ENCODE measurements at places on chromosomes 3 and 15.

DNA sequence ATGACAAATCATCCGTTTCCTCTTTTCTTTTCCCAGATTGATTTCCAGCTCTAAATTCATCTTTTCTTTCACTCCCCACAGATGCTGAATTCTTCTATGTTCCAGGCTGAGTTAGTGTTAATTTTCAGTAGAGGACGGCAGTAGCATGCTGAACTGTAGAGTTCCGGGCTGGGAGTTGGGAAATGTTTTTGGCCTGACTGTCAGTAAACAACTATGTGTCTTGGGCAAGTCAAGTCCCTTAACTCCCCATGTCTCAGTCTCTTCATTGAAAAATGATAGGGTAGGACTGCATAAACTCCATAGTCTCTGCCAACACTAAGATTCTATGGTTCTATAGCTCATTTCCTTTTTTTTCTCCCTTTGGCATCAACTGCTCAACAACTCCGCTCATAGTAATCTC is 333.9 kb downstream of the TIGIT start:
- DNase-seq: no peak
- no peaks in the 10 kb centered on the region for H3K27me3 ChIP-seq
- peaks cover 14% of the 10 kb centered on the region for H3K4me1 ChIP-seq
- no peaks in the 10 kb centered on the region for H3K36me3 ChIP-seq

GRCh38 chr3:150057227-150057626 is 86.5 kb upstream of the PFN2 start:
- peaks cover 9% of the 10 kb centered on the region for H3K4me1 ChIP-seq
- peaks cover 7% of the 10 kb centered on the region for H3K27me3 ChIP-seq
- DNase-seq: no peak
- no peak overlapping the region for H3K27ac ChIP-seq
- no peaks in the 10 kb centered on the region for H3K36me3 ChIP-seq

DNA sequence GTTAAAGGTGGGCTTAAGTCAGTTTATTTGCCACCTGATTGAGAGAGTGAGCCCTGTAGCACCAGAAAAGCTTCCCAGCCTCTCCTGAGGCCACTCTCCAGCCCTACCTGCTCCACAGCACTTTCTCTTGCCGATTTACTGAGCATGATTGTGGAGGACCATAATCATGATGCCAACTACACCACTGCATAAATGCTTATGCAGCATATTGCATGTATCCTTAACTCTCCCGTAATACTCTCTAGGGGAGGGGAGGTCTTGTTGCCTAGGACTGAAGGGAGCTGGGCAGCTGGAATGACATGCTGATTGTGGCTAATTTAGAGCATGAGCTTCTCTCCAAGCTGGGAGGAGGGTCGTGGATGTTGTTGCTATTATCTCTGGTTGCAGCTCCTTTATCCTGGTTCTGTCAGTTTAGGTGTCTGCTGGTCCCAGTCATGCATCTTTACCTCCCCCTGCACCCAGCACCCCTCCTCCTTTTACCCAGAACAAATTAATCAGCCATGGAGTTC is 54.3 kb downstream of the GPD1L start:
- DNase-seq: no peak
- no peaks in the 10 kb centered on the region for H3K36me3 ChIP-seq
- H3K4me3 ChIP-seq: no peak overlapping the region
- H3K27me3 ChIP-seq: no peaks in the 10 kb centered on the region
- peaks cover 5% of the 10 kb centered on the region for H3K4me1 ChIP-seq
- H3K27ac ChIP-seq: no peak overlapping the region

DNA sequence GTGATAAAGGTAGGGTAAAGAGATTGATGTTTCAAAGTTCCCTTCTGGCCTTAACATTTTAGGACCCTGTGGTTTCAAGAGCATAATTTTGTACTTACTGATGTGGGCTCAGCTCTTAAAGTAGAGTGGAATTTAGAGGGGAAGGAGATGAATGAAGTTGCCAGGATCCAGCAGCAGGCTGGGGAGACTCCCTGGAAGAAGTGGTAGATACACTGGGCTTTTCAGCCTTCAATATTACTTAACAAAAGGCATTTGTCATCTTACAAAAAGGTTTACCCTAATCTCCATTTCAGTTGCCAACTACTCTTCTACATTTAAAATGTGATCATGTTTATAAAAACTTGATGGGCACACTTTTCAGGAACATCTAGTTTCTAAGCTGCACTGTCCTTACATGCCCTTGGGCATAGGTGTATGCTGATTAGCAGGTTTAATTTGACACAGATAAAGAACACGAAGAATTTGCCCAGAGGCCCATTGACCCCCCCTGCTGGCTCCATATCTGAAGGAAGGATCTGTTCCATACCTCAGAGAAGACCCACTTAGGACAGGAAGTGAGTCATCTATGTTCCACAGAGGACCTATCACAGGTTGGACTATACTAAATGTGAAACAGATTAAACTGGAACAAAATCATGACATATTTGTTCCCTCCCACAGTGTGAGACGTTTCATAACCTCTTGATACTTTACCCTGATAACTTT is 93.0 kb upstream of the LPP start:
- H3K4me3 ChIP-seq: no peak overlapping the region
- no peaks in the 10 kb centered on the region for H3K36me3 ChIP-seq
- DNase-seq: no peak
- no peaks in the 10 kb centered on the region for H3K27me3 ChIP-seq
- H3K4me1 ChIP-seq: peaks cover 21% of the 10 kb centered on the region

DNA sequence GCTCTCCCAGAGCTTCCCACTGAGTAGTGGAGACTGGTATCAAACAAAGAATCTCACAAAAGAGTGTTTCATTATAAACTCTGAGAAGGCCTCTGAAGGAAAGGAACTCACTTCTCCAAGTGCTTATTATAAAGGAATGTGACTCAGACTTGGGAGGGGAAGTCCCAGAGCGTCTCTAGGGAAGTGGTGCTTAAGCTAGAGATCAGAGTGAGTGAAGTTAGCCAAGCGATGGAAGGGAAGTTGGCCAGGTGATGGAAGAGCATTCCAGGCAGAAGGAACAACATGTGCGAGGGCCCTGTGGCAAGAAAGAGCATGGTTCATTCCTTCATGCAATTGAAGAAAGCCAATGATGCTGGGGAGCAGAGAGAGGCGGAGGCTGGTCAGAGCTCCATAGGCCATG is 2.3 kb downstream of the XYLB start:
- H3K36me3 ChIP-seq: peaks cover 10% of the 10 kb centered on the region
- H3K4me3 ChIP-seq: no peak overlapping the region
- no peaks in the 10 kb centered on the region for H3K27me3 ChIP-seq
- no peak overlapping the region for H3K27ac ChIP-seq
- no peak for DNase-seq

DNA sequence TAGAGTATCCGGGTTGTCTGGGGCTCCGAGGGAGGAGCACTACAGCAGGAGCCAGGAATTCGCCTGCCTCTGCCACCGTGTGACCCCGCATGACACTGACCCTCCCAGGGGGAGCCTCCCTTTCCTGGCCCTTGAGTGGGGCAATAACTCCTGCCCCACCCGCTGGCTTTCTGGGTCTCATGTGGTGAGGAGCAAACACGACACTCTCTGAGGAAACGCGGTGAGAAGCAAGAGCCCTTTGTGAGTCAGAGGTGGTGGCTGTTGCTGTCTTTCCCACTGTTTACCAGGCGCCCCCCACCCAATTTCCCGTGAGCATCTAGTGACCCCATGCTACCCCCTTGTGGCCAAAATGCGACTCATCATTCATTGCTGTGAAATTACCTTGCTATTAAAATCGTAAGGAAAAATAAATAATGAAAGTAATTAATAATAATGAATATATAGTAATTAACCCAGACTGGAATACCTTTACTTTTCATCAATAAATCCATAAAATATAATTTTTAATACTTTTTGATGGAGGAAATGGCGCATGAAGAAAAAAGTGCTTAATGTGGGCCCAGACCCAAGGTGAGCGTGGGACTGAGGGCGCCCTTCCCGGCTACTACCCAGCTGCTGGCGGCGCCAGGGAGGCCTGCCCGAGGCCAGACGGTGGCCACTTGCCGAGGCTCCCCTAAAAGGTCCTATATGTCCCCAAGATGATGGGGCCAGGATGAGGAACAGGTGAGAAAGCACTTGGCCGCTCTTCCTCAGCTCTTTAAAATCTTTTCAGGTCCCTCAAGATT is 29.3 kb downstream of the CCNL1 start:
- no peak for DNase-seq
- peak overlapping the region; percentile 39 for H3K4me3 ChIP-seq
- H3K27me3 ChIP-seq: no peaks in the 10 kb centered on the region
- peak overlapping the region; percentile 85 for H3K27ac ChIP-seq

DNA sequence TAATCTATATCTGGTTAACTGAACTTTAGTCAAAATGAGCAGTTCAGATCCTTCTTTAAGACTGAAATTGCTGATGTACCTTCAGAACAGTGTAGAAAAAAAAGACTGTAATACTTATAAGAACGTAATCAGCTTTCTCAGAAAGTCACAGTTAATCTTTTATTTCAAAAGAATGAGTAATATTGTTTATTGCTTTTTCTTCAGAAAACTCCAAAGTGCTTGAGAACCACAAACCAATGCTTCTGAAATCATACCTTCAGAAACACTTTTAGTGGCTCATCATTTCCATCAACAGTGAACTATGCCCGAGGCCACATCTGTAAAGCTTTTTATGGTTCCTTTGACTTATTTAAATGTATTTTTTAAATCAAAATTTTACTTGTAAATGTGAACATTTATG is 33.3 kb upstream of the CLASP2 start:
- no peak for DNase-seq
- no peaks in the 10 kb centered on the region for H3K27me3 ChIP-seq
- H3K4me1 ChIP-seq: no peaks in the 10 kb centered on the region
- H3K27ac ChIP-seq: no peak overlapping the region
- no peaks in the 10 kb centered on the region for H3K36me3 ChIP-seq

- H3K27me3 ChIP-seq: no peaks in the 10 kb centered on the region
- H3K27ac ChIP-seq: peak overlapping the region; percentile 66
- peaks cover 24% of the 10 kb centered on the region for H3K4me1 ChIP-seq
- no peak overlapping the region for H3K4me3 ChIP-seq
- no peak for DNase-seq
Observed at GRCh38 chr3:111735243-111735758, 123.8 kb upstream of the PHLDB2 start.

GRCh38 chr15:41024885-41025284 is 71.6 kb downstream of the CHAC1 start:
- H3K27me3 ChIP-seq: no peaks in the 10 kb centered on the region
- no peak for DNase-seq
- peaks cover 17% of the 10 kb centered on the region for H3K36me3 ChIP-seq
- H3K4me1 ChIP-seq: peaks cover 31% of the 10 kb centered on the region
- peak overlapping the region; percentile 97 for H3K27ac ChIP-seq

- no peaks in the 10 kb centered on the region for H3K36me3 ChIP-seq
- no peaks in the 10 kb centered on the region for H3K4me1 ChIP-seq
- no peak overlapping the region for H3K4me3 ChIP-seq
- no peak overlapping the region for H3K27ac ChIP-seq
Observed at GRCh38 chr3:94928921-94929320, 866.1 kb downstream of the NSUN3 start.

DNA sequence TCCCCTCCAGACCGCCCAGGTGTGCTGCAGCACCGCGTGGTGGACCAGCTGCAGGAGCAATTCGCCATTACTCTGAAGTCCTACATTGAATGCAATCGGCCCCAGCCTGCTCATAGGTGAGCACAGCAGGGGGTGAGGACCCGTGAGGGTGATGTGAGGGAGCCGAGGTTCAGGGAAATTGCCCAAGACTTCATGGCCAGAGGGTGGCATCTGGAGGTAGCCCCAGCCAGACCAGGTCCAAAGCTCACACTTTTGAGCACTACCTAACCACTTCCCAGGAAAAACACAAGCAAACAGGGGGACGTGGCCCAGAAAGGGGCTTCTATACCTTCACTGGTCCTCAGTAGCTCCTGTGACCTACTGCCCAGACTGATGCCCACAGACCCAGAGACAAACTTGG is 33.8 kb downstream of the NR1I2 start:
- no peak overlapping the region for H3K27ac ChIP-seq
- H3K4me3 ChIP-seq: no peak overlapping the region
- no peaks in the 10 kb centered on the region for H3K36me3 ChIP-seq
- H3K4me1 ChIP-seq: peaks cover 21% of the 10 kb centered on the region
- DNase-seq: no peak

GRCh38 chr3:151918253-151919029 is 45.0 kb downstream of the SUCNR1 start:
- peaks cover 14% of the 10 kb centered on the region for H3K4me1 ChIP-seq
- H3K27me3 ChIP-seq: no peaks in the 10 kb centered on the region
- no peak overlapping the region for H3K4me3 ChIP-seq

- H3K4me1 ChIP-seq: peaks cover 2% of the 10 kb centered on the region
- no peak for DNase-seq
- H3K36me3 ChIP-seq: peaks cover 46% of the 10 kb centered on the region
- H3K4me3 ChIP-seq: no peak overlapping the region
Observed at GRCh38 chr3:187041362-187042307, 97.7 kb downstream of the RPL39L start.

- H3K36me3 ChIP-seq: peaks cover 7% of the 10 kb centered on the region
- no peak overlapping the region for H3K4me3 ChIP-seq
- DNase-seq: no peak
- no peaks in the 10 kb centered on the region for H3K27me3 ChIP-seq
- H3K4me1 ChIP-seq: peaks cover 52% of the 10 kb centered on the region
- H3K27ac ChIP-seq: no peak overlapping the region
Observed at GRCh38 chr15:65370885-65371284, 6.9 kb downstream of the IGDCC3 start.

Data from mesothelial cell of epicardium (in vitro differentiated cells).